ENCODE measurements at places on chromosomes 5 and 9.

GRCh38 chr9:106675780-106676179 is 187.2 kb upstream of the ZNF462 start:
- DNase-seq: no peak

- DNase-seq: no peak
Observed at GRCh38 chr9:136762915-136763648, 1.2 kb downstream of the LCN15 start.

DNA sequence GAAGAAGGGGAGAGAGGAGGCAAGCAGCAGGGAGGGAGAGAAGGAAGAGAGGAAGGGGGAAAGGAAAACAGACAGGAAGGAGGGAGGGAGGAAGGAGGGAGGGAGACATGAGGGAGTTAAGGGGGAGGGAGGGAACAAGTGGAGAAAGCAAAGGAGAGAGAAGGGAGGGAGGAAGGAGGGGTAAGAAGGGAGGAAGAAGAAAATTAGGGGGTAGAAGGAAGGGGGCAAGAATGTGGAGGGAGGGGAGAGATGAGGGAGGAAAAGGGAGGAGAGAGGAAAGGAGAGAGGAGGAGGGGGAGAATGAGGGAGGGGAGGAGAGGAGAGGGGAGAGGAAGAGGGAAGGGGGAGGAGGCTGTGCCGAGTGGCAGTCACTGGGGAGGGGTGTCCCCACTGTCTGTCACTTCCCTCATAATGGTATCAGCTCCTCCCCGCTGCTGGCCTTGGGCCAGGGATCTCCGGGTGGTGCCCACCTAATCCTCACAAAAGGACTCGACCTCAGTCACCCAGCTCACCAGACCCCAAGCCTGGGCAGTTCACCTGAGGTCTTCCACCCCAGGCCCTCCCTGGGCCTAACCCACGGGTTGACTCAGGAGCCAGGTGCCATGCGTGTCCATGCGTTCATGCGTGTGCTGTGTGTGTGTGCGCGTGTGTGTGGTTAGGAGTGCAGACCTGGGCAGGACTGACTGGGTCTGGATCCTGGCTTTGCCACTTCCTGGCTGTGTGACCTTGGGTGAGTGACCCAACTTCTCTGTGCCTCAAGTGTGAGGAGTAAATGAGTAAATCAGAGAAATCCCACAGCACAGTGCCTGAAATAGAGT is 18.1 kb downstream of the C9orf50 start:
- DNase-seq: no peak

GRCh38 chr9:93897075-93897970 is 57.8 kb downstream of the BARX1 start:
- no peak for DNase-seq

DNA sequence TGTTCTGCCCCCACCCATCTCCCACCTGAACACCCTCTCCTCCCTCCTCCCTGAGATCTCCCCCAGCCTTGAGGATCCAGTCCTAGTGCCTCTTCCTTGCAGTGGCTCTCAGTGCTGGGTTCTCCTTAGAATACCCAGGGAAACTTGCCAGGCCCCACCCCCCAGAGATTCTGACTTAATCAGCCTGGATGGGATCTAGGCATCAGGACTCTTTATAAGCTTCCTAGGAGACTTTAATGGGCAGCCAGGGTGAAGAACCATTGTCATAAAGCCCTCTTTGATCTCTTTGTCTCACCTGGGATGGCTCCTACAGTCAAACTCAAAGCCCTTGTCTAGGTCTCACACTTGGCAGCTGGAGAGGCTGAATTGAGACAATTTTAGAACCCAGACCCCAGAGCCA is 8.6 kb upstream of the GLIS3 start:
- no peak for DNase-seq

- no peak for DNase-seq
Observed at GRCh38 chr9:16442622-16443021, 427.8 kb downstream of the BNC2 start.

DNA sequence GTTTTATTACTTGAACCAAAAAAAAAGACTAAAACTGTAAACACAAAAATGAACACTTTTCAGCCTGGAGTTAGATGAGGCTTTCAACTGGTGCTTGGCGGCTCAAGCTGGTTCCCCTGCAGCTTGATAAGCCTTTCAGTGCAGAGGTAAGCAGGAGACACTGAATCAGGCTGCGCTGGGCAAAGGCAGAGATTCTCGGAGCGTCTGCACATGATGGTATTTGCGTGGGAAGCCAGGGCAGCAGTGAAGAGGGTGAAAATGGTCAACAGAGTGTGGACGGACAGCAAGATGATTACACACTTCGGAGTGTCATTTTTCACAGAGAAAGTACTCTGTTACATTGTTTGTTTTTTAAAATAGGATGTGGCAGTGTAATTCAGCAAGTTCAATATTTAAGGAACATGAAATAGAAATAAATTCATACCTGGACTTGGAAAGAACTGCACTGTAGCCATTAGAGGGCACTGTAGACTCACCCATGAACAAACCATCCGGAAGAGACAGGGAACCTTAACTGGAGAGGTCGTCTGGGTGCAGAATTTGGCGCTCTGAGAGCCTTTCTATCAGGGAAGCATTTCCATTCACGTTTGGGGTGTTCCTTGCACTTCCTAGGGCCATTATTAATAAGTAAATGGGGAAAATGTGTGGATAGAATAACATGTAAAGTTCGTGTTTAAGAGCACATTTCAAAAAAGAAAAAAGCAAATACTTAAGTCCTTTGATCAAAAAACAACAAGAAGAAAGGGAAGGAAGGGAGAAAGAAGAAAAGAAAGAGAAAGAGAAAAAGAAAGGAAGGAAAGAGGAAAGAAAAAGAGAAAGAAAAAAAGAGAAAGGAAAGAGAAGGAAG is 69.8 kb downstream of the ICE1 start:
- peak; percentile 29 for DNase-seq

DNA sequence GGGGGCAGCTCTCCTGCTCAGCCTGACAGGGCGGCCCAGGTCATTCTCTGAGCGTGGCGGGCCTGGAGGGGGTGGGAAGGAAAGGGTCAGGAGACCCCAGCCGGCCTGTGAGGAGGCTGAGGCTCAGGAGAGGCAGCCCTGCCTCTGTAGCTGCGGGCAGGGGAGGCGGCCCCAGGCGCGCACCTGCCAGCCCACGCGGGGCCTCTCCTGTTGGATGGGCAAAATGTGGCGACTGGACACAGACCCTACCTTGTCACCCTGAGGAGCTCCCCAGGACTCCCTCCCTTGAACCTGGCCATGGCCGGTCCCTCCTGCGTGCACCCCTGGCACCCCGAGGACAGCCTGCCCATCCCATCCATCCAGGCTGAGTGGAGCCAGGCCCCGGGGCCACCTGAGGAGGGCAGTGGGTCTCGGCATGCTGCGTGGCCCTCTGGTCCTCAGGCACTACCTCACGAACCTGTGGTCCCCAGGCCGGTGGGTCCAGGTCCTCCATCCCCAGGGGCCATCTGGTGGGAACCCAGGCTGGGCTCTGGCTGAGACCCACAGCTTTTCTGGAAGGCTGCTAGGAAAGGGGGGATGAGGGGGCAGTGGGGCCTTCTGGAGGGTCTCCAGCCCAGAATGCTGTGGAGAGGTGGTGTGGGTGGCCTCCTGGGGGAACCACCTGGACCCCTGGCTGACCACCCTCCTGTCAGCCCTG is 15.1 kb upstream of the NRARP start:
- no peak for DNase-seq

DNA sequence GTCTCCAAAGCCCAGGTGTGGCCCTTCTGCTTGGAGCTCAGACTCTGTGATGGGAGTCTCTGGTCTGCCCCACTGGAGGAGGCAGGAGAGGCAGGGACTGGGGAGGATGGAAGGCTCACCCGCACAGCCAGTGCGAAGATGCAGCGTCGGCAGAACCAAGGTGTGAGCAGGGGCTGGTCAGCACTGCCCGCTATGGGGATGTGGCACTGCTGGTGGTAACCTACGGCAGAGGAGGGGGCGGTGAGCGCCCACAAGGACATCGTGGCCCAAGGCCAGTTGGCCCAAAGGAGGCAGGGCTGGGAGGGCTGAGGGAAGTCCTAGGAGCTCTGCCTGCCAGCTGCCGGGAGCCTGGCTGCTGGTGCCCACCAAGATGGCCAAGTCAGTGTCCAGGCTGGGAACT is 7.3 kb downstream of the PHF19 start:
- DNase-seq: no peak

GRCh38 chr5:100623719-100624118 is 88.5 kb downstream of the FAM174A start:
- DNase-seq: no peak

DNA sequence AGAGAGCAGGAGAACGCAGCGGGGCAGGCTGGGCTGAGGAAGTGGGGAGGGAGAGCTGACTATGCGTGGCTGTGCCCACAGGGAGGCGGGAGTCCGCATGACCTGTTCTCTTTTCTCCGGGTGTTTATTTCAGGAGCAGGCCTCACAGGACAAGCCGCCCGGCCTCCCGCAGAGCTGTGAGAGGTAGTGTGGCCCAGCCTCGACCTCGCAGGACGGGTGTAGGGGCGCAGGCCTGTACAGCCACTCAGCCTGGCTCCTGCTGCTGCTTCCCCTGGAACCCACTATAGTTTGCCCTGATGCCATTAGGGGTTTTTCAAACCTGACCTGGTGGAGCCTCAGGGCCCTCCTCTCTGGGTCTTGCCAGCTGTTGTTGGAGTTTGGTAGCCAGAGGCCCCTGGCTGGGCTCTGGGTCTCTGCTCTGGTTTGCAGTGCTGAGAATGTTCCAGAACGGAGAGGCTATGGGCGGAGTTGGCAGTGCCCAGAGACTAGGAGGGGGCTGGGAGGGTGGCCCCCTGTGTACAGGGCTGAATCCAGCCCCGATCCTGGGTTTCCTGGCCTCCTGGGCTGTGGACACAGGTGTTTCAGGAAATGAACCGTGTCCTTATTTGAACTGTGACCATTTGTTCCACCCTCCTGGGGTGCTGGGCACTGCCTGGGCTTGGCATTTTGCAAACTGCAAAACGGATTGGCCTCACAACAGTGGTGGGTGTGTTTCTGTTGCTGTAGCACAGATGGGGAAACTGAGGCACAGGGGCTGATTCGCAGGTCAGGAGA is 78.8 kb downstream of the WNK2 start:
- DNase-seq: no peak

GRCh38 chr5:17000291-17000939 is 64.3 kb upstream of the MYO10 start:
- DNase-seq: no peak

DNA sequence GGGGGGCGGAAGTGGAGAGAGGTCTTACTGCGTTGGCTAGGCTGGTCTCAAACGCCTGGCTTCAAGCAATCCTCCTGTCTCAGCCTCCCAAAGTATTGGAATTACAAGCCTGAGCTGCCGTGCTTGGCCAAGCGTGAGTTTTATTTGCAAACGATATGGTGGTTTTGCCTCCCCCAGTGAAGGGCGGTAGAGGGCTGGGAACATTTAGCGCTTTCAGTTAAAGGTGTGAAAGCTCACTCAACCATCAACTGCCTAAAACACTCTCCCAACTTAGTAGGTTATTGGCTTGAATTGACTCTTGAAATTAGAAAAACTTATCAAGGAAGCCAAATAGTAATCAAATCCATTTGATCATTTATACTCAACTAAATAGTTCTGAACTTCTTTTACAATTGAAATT is 156.3 kb downstream of the ESM1 start:
- DNase-seq: no peak

GRCh38 chr5:116532762-116533525 is 41.7 kb downstream of the SEMA6A start:
- DNase-seq: no peak

GRCh38 chr9:135291165-135291564 is 188.4 kb upstream of the PPP1R26 start:
- no peak for DNase-seq

GRCh38 chr9:22107202-22108045 is 98.3 kb upstream of the CDKN2B start:
- no peak for DNase-seq

DNA sequence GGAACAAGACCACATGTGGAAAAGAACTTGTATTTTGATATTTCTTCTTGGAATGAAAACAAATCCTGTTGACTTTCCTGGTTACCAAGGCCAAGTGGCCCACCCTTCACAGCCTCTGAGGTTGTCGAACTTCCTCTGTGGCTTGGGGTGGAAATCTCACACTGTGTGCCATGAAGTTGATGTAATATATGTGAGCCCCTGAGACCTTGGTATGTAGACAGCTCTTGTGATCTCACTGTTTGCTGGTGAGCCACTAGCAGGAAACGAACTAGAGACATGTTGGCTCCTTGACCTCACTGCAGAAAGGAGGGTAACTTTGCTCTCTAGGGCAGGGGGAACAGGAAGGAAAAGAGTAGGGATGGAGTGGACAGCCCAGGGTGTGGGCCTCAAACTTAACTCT is 159.4 kb downstream of the ARHGAP26 start:
- DNase-seq: no peak

- DNase-seq: no peak
Observed at GRCh38 chr5:65037831-65038815, 269.4 kb downstream of the CWC27 start.

DNA sequence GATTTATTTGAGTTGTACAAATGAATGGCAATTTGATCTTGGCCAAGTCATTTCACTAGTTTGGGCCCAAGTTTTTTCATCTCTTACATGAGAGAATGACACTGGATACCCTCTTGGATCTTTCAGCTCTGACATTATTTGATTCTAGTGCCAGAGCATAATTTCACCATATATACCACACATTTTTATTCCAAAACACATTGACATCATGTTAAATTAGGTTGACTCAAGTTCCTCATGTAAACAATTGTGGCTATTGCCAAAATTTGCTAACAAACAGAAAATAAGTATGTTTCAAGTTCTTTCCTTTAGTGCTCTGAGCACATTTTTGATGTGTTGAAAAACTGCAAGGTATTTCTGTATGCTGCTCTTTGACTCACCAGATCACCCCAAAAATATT is 375.8 kb downstream of the ZNF608 start:
- no peak for DNase-seq

GRCh38 chr5:160361624-160362228 is 8.7 kb downstream of the C1QTNF2 start:
- no peak for DNase-seq

DNA sequence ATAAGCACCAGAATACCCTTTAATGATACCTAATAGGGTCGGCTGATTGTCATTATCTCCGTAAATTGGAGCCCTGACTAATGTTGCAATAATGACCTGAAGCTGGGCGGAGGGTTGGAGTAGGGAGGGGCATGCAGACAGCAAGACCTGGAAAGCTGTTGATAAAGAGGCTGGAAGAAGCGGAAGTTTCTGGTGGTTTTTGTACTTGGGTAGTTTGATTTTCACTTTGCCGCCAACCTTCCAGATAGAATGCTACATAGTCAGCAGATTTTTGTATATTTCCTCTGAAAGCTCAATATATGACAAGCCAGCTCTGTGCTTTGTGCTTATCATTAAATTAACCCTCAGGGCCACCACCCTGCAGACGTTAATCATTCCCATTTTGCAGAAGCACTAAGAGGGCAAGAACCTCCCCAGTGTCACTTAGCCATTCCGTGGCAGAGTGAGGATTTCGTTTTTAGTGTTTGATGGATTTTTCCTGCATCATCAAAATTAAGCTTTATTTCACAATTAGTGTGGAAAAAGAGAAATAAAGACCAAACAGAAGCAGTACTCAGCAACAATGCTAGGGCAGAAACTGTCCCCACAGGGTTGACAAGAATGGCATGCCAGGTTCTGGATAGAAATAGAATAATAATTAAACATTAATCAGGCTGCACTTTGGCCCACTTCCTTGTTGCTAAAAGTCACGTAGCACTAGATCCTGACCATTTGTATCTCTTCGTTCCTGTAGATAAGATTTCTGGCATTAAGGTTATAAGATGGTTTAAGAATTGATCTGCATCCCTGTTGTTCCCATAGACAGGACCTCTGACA is 34.7 kb downstream of the DIRAS2 start:
- DNase-seq: no peak

Measured in NCI-H187 treated with DMSO at 0.1 percent for 48 hours (cell line).